ENCODE measurements at places on chromosomes 5 and 9.

DNA sequence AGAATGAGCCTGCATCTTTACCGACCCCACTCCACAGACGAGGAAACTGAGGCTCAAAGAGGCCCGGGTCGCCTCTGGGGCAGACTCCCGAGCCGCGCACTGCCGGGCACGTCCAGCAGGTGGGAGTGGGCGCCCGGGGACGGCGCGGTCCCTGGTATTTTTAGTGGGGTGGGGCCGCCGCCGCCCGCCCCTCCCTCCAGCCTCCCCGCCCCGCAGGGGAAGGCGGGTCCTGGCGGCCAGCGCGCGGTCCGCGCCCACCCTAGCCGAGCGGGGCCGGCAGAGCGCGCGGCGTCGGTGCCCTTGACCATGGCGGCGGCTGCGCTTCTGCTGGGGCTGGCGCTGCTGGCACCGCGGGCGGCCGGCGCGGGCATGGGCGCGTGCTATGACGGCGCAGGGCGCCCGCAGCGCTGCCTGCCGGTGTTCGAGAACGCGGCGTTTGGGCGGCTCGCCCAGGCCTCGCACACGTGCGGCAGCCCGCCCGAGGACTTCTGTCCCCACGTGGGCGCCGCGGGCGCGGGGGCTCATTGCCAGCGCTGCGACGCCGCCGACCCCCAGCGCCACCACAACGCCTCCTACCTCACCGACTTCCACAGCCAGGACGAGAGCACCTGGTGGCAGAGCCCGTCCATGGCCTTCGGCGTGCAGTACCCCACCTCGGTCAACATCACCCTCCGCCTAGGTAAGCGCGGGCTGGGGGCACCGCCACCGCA, at the start of gene LAMC3:
LAMC3 (plus strand) TSS at position 266 of the 710 bp plus-strand sequence; CDS start at position 307, 41 bp downstream.
- no peak for DNase-seq

DNA sequence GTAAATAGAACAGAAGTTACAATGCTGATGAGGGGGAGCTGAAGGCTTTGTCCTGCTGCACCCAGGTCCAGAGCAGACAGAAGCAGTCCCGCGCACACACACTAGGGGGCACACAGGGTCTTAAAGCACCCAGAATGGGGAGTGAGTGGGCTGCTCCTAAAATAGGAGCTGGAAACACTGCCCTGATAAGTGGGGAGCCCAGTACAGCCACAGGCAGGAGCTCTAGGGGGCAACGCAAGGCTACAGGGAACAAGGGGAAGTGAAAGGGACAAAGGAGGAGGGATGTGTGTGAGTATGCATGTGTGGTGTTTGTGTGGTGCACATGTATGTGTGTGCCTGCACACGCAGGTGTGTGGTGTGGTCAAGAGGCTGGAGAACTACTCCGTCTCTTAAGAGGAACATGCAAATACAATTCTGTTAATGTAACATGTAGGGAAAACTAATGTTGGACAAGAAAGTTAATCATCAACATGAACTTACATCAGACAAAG, 191.5 kb downstream of the ROR2 start:
- DNase-seq: no peak

GRCh38 chr5:95526871-95527270, 27.9 kb downstream of the SKIC3 start:
- no peak for DNase-seq

- DNase-seq: no peak
Observed at GRCh38 chr9:80061096-80061495, 489.3 kb downstream of the TLE4 start.

GRCh38 chr5:169958278-169958677, 22.0 kb downstream of the INSYN2B start:
- DNase-seq: no peak

- no peak for DNase-seq
Observed at GRCh38 chr9:88272986-88273385, 115.3 kb upstream of the SPIN1 start.

DNA sequence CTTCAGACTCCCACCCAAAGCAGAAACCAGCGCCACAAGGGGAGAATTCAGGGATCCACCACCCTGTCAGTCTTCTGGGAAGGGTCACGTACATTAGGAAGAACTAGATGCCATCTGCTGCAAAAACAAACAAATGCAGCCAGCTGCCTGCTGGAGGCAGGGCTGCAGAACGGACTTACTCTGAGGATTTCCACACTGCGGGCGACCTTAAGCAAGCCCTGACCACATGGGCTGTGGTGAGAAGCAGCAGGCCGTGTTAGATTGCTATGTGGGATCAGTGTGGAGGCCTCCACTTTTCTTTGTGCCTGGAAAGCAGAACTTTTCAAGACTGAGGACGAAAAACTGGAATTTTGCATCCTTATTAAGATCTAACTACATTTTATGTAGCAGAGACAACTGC, 13.4 kb upstream of the LTC4S start:
- no peak for DNase-seq

- no peak for DNase-seq
Observed at GRCh38 chr5:175609526-175609925, 48.3 kb upstream of the HRH2 start.

DNA sequence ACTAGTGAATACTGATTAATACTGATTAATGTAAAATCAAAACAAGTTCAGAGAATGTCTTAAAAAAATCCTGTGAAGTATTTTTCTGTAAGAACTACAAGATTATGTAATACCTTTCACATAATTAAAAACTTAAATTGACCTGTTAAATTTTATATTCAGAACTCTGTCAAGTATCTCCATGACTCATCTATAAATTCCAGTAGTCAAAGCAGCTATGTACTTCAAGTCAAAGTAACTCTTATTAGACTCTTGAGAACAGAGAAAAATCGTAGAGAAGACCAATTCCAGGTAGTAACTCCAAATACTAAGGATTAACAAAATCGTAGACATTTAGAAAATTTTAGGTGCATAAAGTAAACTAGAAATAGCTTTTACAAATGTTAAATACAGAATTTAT, 77.1 kb downstream of the HOMER1 start:
- DNase-seq: no peak

- no peak for DNase-seq
Observed at GRCh38 chr5:142202282-142202681, 93.7 kb downstream of the NDFIP1 start.

DNA sequence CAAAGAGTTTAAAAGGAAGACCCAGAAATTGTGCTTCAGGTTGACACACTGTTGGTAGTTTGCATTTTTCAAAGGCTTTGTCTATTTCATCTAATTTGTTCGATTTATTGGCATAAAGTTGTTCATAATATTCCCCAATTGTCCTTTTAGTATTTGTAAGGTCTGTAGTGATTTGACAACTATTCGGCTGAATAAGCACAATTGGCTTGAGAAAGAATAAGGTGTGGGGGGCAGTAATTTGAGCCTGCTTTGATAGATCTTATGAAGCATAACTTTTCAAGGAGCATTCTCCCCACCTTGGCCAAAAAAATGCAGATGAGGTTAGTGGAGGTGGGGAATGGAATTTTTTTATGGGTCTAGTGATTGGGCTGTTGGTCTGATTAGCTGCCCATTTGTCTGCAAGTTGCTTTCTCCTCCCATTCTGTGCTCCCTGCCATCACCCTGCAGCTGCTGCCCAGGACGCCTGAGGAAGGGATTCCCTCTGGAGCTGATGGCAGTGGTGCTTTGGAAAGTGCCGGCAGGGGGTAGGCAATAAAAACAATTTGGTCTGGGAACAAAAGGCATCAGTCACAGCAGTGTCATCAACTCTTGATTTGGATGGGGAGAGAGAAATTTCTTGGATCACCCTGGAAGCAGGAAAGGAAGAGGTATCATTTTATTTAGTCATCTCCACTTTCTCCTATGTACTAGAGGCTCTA, 26.6 kb downstream of the WNT8A start:
- DNase-seq: no peak

- no peak for DNase-seq
Observed at GRCh38 chr9:126147936-126148870, 178.4 kb upstream of the MVB12B start.

GRCh38 chr5:102611312-102611711, 112.5 kb upstream of the SLCO6A1 start:
- DNase-seq: no peak

DNA sequence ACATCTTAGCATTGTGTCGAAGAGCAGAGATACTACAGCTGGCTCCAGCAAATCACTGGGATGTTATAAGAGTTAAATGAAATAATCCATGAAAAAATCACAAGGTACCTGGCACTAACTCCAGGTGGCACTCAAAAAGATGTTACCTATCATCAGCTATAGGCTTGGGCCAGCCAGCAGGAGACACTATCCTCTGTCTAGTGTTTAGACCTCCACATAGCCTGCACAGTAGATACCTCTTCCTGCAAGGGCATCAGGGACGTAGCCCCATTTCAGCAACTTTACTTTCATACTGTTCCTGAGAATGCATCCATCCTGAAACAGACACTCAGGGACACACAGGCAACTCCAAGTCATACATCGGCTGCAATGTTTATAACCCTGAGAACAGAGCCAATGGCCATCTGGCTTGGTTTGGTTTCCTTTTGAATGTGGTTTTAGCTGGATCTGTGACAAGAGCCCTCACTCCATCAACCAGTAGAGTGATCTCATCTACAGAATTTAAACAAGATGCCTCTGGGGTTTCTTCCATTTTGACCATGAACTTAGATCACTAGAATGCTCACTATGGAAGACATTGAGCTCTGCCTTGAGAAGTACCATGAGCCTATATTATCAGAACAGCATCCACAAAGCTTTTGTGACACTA, 69.9 kb downstream of the TLE1 start:
- peak; percentile 54 for DNase-seq

- DNase-seq: no peak
Observed at GRCh38 chr9:133487331-133487725, 8.4 kb upstream of the SLC2A6 start.

- DNase-seq: no peak
Observed at GRCh38 chr9:131473198-131473885, 29.4 kb upstream of the POMT1 start.

DNA sequence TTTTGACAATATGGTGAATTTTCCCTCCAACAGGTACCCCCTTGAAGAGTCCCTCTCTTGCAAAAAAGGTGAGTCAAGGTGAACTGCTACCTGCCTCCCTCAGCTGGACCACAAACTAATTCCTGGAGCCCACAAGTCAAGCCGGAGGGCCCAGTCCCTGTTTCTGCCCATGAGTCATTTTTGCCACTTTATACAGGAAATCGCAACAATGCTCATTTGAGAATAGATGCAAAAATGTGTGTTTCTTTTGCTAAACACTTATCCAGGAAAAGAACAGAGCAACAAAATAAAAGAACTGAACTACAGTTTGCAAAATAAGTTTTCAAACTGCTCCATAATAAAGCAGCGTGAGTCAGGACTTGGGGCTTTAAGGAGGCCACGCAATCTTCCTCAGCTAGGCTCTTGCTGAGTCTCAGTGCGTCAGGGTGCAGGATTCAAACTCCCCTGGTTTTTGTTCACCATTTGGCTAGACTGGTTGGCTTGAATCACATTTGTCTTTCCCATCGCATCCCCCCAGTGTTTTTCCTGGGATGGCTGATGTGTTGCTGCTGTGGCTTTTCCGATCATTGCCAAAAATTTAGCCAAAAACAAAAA, 102.7 kb downstream of the GOLPH3 start:
- DNase-seq: no peak

DNA sequence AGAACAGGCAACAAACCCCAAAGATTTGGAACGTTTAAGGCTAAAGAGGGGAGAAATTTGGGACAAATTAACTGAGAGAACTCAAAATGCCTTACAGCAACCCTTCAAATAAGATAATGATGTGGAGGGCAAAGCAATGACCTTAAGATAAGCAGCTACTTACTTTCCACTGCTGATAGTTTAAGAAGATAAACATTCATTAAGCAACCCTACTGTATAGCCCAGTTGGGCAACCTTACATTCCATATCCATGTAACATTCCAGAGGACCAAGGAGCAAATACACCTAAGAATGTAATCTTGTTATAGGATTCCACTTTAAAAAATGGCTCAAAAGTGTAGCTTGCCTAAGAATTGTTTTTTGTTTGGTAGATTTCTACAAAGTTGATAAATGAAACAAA, 14.8 kb downstream of the ETF1 start:
- DNase-seq: no peak

- no peak for DNase-seq
Observed at GRCh38 chr5:54742417-54742891, 224.9 kb downstream of the SNX18 start.

- DNase-seq: no peak
Observed at GRCh38 chr9:32486839-32487562, 39.0 kb downstream of the RIGI start.

- no peak for DNase-seq
Observed at GRCh38 chr5:147809830-147810666, 21.4 kb downstream of the SPINK1 start.

GRCh38 chr5:108420755-108421154, 38.9 kb upstream of the FBXL17 start:
- no peak for DNase-seq

- peak; percentile 74 for DNase-seq
Observed at GRCh38 chr5:34838785-34839714, at the start of gene TTC23L. Gene TTC23L, plus strand, starts transcription at chr5:34839164. Its CDS starts 1,508 bp downstream, at chr5:34840672.

- DNase-seq: no peak
Observed at GRCh38 chr5:176543428-176544182, 5.5 kb upstream of the CDHR2 start.

DNA sequence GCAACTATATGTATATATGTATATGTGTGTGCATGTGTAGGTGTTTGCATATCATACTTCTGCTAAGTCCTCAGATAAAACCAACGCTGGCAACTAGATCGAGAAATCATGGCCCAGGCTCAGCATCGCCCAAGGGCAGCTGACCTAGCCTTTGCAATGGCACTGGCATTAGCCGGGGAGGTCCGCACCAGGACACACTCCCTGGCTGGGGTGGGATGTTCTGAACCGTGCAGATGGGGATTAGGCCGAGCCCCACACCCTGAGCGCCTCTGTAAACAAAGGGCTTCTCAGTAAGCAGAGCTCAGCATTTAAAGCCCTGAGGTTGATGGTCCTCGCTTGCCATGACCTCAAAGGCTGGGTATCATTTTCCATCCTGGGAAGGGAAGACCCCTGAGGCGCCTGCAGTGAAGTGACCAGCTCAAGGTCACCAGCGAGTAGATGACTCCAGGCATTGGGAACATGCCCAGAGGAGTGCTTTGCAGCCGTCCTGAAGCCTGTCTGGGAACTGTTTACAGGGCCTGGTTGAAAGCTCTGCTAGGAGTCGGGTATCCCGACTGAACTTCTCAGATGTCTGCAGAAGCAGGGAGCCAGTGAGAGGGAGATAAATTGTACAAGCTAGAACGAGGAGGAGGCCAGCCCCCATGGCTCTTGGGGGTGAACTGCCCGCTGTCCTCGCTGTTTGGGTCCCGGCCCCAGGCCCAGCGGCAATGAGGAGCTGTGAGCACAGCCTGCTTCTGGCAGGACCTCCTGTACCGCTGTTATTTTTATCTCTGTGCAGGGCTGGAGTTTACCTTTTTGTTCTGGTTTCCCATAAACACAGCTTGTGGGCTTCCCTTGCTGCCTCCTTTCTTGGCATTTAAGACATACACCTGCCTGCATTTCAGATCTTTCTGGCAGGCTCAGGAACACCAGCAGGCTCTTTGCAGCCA, 18.4 kb downstream of the GADD45G start:
- no peak for DNase-seq

DNA sequence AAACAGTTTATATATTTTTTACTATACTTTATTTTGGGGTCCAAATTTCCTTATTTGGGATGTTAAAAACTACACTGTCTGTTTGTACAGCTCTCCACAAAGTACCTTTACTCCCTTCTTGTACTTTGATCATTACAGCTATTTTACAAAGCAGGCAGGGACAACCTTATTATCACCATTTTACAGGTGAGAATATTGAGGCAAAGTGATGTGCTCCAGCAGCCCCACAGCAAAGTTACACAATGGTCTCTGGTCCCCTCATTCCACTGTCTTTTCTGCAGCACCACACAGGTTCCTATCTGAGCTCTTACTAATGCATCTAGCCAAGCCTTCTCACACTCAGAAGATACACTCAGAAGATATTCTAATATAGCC, 457.3 kb downstream of the RASEF start:
- no peak for DNase-seq

- DNase-seq: no peak
Observed at GRCh38 chr5:171395042-171395441, 7.4 kb downstream of the NPM1 start.

All from fibroblast of the conjunctiva (primary cell).